ENCODE measurements at places on chromosomes 13 and 19.

GRCh38 chr13:113049521-113049941, 56.1 kb upstream of the F7 start:
- no peak for DNase-seq

DNA sequence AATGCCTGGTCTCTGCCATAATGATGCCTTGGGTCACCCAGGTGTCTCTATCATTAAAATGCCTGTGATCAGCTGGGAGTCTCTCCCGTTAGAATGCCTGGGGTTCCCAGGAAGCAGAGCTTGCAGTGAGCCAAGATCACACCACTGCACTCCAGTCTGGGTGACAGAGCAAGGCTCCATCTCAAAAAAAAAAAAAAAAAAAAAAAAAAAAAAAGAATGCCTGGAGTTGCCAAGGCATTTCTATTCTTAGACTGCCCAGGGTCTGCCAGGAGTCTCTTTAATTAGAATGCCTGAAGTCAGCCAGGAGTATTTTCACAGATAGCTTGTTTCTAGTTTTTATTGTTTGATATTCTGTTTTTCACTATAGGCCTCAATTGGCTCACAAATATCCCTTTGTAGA, 1552.5 kb downstream of the UQCRFS1 start:
- no peak for DNase-seq

GRCh38 chr19:5933391-5934068, 19.5 kb downstream of the CAPS start:
- no peak for DNase-seq

- no peak for DNase-seq
Measured at GRCh38 chr13:43514311-43514710, 272.5 kb downstream of the ENOX1 start.

DNA sequence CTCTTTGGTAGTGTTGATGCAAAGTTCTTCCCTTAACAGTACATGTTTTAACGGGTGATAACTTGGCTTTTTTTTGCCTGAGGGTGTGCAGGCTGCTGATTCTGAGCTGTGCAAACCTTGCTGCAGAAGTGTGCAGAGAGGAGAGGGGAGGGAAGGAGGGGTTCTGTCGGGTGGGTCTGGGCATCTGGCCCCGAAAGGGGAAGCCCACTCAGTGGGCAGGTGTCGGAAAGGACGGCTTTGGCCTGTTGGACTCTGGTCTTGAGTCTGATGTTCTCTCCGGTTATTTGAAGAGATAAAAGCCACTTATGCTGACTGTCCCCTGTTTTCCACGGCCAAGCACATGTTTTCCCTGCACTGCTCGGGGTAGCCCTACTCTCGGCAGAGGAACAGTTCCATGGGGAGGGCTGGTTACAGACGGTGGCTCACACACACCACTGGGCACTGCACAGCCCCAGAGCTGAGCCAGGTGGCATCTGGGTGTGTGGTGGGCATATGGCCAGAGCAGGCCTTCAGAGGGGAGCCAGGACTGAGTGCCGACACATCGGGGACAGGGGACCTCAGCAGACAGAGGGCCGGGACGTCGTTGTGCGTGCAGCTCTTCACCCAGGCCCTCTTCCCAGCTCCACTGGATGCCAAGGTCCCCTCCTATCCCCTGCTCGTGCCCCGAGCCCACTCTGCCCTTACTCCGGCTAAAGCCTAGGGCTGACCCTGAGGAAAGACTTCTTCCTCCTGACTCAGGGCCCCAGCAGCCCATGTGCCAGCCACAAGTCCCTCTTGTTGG, 93.2 kb downstream of the TEX29 start:
- DNase-seq: no peak

DNA sequence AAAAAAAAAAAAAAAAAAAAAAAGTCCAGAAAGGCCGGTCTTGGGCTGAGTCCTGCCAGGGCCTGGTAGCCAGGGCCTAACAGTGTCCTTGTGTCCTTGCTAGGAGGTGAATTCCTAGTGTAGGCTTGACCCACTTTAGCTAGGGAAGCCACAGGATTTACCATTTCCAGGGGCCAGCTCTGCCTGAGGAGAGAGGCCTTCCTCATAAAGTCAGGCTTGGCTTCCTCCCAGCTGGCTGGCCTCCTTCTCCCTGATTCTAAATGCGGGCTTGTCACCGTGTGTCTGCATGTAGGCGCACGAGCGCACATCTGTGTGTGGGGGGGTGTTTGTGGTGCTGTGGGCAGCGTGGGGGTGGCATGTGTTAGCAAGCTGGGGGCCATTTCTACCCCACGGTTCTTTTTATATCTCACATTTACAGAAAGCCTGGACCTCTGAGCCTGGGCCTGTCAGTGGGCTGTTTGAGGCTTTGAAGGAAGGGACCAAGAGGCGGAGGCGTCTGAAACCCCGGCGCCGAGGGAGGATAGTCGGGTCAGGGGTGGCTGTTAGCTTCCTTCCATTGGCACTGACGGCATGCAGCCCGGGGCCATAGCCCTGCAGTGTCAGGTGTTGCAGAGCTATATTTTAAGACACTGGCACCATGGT, 31.7 kb downstream of the IER2 start:
- no peak for DNase-seq

- DNase-seq: no peak
Measured at GRCh38 chr13:99465454-99465853, 35.8 kb upstream of the TM9SF2 start.

GRCh38 chr13:59458908-59459579, 704.7 kb downstream of the DIAPH3 start:
- no peak for DNase-seq

DNA sequence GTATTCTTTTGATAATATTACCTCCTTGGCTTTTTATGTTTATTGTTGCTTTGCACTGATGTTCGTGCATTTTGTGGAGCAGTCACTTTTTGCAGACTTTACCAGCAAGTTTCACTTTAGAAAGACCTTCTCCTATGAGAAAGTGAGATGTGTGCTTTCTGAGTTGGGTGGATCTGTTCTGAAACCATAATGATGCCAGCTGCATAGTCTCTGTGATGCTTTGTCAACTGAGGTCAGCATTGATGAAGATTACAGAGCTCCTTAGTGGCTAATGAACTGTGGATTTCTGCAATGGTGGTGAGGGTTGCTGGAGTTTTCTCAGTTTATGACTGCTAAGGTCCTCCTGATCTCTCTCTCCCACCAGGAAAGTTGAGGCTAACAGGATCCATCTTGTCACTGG, 309.9 kb upstream of the SLITRK6 start:
- DNase-seq: no peak

DNA sequence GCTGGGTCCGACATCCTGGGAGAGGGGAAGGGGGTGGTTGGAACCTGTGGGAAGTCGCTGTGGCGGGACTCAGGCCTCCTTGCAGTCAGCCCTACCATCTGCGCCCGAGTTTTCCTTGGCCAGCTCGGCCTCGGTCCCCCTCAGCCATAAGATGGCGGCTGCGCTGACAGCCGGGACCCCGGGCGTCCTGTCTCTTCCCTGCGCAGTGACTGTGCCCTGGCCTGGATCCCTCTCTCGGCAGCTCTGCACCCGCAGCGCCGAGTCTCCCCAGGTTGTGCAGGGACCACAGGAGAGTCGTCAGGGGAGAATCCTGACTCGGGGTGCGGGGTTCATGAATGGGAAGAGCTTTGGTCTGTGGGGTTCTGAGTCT, 345 bp downstream of the ZNF257 start:
- peak; percentile 1 for DNase-seq

DNA sequence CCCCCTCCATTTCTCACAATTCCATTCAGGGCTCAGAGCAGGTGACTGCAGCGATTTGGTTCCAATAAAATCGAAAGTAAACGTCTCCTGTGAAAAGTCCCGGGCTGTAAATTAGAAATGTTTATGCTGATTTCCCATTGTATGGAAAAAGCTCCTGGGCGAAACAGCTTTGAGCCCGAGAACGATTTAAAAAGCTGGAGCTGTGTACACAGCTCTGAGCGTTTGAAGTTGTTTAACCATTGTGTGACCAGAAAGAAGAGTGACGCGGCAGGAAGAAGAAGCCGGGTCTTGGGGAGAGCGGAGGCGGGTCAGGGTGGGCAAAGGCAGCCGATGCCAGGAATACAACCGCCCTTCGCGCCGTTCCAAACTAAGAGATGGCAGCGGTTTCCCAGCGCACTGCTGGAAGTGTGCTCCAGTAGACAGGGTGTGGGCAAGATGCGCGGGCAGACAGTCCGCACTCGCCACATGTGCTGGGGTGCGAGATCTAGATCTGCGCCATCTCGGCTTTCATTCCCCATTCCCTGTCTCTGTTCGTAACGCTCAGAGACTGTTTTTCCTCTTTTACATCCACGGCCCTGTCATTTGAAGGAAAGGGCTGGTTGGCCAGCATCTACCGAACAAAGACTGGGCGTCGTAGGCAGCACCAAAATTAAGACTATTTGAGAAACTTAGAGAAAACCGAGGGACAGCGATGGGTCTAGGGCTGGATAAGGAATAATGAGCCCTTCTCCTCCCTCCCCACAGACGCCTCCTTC, 960 bp upstream of the GSX1 start:
- no peak for DNase-seq

DNA sequence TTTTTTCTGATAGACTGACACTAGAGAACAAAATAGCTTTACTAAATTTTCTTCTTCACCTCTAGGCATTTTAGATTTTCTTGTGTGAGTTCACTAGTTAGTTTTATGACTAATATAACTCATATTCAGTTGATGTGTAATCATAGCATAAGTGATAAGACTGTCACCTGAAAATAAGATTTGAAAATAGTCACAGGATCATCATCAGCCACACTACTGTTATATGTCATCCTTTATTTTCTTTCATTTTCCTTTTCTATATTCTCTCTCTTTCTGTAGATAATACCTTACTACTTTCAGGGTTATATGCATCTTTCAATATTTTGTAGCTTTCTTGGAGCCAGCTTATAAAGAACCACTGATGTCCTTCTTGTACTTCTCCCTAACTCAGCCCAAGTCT, 292.6 kb downstream of the TDRD3 start:
- DNase-seq: no peak

DNA sequence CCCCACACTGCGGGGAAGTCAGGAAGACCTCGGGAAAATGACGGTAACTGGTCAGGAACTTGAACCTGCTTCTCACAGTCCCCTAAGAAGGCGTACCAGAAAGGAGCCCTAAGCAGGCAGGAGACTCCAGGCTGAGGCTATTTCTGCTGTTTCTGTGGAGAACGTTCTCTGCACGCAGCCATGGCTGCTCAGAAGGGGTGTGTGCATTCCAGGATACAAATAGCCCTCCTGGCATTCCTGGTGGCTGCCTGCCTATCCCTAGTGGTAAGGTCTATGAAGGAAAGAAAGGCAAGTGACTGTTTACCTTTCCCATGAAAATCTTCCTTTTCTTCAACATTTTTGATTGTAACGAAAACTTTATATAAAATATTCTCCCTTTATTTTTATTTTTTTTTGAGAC, 2.5 kb downstream of the SGCG start:
- no peak for DNase-seq

GRCh38 chr19:18651733-18652132, 14.9 kb downstream of the KLHL26 start:
- no peak for DNase-seq

DNA sequence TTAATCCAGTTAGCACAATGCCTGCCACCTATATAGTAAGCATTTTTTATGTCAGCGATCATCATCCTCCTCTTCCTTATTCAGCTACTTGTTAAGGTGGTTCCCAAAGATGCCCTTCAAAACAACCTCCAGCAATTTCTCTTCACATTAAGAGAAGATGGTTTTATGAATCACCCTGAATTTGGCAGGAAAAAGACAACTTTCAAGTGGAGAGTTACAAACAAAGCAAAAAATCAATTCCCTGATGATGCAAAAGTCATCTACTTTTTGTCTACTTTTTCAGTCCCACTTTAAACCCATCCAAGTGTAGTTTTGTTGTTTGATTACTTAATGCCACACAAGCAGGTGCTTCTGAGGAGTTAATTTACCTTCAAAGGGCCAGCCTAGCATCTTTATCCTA, 139.1 kb upstream of the SERP2 start:
- no peak for DNase-seq

- no peak for DNase-seq
Measured at GRCh38 chr13:30037306-30037705, 186.9 kb upstream of the UBL3 start.

GRCh38 chr13:107961849-107962608, 253.3 kb downstream of the LIG4 start:
- DNase-seq: no peak

DNA sequence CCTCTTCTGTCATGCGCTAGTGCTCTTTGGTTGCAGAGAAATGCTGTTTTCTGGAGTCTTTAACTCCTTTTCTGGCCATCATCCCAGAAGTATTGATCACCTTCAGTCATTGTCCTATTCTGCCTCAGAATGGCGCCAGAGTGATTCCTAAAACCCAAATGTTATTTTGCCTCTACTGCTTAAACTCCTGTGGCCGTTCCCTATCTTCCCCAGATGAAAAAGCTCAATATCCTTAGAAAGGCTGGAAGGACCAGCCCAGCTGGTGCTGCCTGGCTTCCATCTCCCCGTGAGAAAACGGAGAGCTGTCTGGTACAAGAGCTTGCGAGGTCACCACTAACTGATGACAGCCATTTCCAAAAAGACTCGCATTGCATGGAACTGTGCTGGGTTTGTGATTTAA, 179.1 kb downstream of the RBM26 start:
- no peak for DNase-seq

DNA sequence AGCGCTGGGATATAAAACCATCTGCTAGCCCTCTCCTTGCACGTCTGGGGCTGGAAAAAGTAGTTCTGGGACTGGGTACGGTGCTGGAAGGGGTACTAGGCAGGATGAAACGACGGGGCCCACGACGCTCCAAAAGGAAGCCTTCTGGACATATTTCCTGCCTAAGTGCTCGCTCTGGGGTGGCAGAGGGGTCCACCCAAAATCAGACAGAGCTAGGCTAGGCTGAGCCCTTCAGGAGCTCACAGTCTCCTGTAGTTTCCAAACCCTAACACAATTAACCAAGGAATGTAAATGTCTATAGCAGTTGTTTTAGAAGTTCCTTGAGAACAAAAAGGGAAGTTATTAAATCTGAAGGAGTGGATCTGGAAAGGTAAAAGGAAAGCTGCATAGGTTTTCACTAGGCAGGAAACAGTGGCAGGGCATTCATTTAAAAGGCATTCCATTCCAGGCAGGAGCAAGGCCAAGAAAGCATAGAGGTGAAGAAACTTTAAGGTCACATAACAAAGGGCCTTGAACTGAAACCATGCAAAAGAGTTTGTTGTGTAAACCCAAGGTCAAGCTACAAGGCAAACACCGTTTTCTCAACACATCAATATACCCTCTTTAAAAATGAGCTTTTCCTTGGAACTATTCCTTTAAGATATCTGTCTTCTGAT, 634 bp upstream of the DIAPH3 start:
- DNase-seq: no peak

GRCh38 chr13:99642006-99642405, 140.7 kb downstream of the TM9SF2 start:
- no peak for DNase-seq

DNA sequence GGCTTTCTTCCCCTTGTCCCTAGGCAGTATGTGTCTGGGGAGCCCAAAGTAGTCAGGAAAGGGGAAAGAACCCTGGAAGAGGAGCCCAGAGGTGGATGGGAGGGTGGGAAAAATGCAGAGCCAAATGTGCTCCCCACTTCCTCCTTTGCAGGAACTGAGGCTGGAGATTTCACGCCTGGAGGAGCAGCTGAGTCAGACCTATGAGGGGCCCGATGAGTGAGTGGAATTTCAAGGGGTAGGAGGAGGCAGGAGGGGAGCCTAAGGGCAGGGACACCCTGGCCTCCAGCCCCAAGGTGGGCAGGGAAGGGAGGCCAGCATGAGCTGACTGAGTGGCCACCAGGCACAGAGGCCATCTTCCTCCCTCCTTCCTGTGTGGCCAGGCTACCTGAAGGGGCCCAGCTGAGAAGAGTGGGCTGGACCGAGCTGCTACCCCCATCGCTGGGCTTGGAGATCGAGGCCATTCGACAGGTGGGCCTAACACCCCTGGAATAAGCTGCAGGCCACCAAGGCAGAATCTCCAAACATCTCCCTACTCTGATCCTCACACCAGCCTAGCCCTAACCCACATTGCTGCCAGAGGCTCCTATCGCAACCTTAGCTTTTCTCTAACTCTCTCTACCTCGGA, 14.3 kb downstream of the PTH2 start:
- no peak for DNase-seq
